LoVo (cell line): ENCODE measurements at places on chromosomes 6 and 20.

GRCh38 chr6:143195349-143195845 is 134.7 kb downstream of the AIG1 start:
- no peak for DNase-seq

- no peak for DNase-seq
Measured at GRCh38 chr6:21350926-21351325, 242.6 kb upstream of the SOX4 start.

GRCh38 chr20:62159839-62160238 is 16.3 kb downstream of the SS18L1 start:
- no peak for DNase-seq

GRCh38 chr6:94254689-94255088 is 835.3 kb upstream of the EPHA7 start:
- no peak for DNase-seq

GRCh38 chr20:8535403-8536261 is 403.6 kb downstream of the PLCB1 start:
- no peak for DNase-seq
